ENCODE measurements at places on chromosomes 11 and 22. TPM values are rescaled to one million over a fixed set of nuclear protein-coding genes. Genes with fewer than 3 reads are reported as not detected.

The CSNK2A3 gene
- total RNA-seq = 1.7 TPM

The TMEM135 gene
- total RNA-seq = 23.1 TPM

The MMP26 gene
- total RNA-seq = not detected

The SERPING1 gene
- total RNA-seq = 0.50 TPM

The TMEM191C gene
- total RNA-seq = 1.1 TPM

The HOATZ gene
- total RNA-seq = not detected

The STK33 gene
- total RNA-seq = 5.2 TPM

The CCDC157 gene
- 3.3 TPM for total RNA-seq

The OR52I2 gene
- not detected for total RNA-seq

The TSSK2 gene
- total RNA-seq = not detected

The MS4A1 gene
- not detected for total RNA-seq

The PAMR1 gene
- total RNA-seq = not detected

The CYB5R3 gene
- 103 TPM for total RNA-seq

The PHLDB1 gene
- 10.1 TPM for total RNA-seq

The SEPTIN3 gene
- total RNA-seq = 1.3 TPM

The DAGLA gene
- total RNA-seq = 5.5 TPM

The CHADL gene
- not detected for total RNA-seq

Data from A549 treated with CpdA at 1 μM for 4 hours (cell line).